ENCODE measurements at places on chromosomes 11 and 22. TPM values are rescaled to one million over a fixed set of nuclear protein-coding genes. Genes with fewer than 3 reads are reported as not detected.

- H3K27me3 ChIP-seq: peaks cover 7% of the 10 kb centered on the region
- no peak for DNase-seq
- no peaks in the 10 kb centered on the region for H3K4me1 ChIP-seq
- H3K27ac ChIP-seq: no peak overlapping the region
- H3K36me3 ChIP-seq: no peaks in the 10 kb centered on the region
Measured at GRCh38 chr11:8532475-8532874, 61.6 kb downstream of the STK33 start.

GRCh38 chr22:40718250-40719204 lies 39.2 kb downstream of the MCHR1 start:
- H3K4me1 ChIP-seq: peaks cover 4% of the 10 kb centered on the region
- H3K27ac ChIP-seq: no peak overlapping the region
- no peak overlapping the region for H3K4me3 ChIP-seq
- H3K36me3 ChIP-seq: no peaks in the 10 kb centered on the region
- no peak for DNase-seq
- H3K27me3 ChIP-seq: peaks cover 22% of the 10 kb centered on the region

DNA sequence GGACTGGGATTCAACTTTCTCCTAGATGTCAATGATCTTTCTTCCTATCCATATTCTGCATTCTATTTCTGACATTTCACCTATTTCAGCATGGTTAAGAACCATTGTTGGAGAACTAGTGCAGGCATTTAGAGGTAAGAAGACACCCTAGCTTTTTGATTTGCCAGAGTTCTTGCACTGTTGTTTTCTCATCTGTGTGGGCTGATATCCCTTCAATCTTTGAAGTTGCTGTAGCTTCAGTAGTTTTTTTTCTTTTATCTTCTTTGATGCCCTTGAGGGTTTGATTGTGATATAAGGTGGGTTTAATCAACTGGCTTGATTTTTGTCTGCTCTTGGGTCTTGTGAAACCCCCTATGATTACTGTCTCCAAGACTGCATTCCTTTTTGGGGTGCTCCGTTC lies 502.1 kb downstream of the ETS1 start:
- no peaks in the 10 kb centered on the region for H3K27me3 ChIP-seq
- no peaks in the 10 kb centered on the region for H3K4me1 ChIP-seq
- H3K4me3 ChIP-seq: no peak overlapping the region
- peaks cover 7% of the 10 kb centered on the region for H3K36me3 ChIP-seq
- no peak for DNase-seq

Gene HTR3B
- not detected for total RNA-seq
